Left ventricle myocardium inferior (tissue), 1 donor: ENCODE measurements at places on chromosomes 7 and 10.

GRCh38 chr7:93902777-93903423 is 3.5 kb upstream of the GNGT1 start:
- DNase-seq, result no peak

- DNase-seq, result no peak
Measured at GRCh38 chr10:105956550-105956949, 1208.0 kb downstream of the SORCS1 start.

- no peak for DNase-seq
Measured at GRCh38 chr10:70323138-70323696, 39.4 kb upstream of the NPFFR1 start.

DNA sequence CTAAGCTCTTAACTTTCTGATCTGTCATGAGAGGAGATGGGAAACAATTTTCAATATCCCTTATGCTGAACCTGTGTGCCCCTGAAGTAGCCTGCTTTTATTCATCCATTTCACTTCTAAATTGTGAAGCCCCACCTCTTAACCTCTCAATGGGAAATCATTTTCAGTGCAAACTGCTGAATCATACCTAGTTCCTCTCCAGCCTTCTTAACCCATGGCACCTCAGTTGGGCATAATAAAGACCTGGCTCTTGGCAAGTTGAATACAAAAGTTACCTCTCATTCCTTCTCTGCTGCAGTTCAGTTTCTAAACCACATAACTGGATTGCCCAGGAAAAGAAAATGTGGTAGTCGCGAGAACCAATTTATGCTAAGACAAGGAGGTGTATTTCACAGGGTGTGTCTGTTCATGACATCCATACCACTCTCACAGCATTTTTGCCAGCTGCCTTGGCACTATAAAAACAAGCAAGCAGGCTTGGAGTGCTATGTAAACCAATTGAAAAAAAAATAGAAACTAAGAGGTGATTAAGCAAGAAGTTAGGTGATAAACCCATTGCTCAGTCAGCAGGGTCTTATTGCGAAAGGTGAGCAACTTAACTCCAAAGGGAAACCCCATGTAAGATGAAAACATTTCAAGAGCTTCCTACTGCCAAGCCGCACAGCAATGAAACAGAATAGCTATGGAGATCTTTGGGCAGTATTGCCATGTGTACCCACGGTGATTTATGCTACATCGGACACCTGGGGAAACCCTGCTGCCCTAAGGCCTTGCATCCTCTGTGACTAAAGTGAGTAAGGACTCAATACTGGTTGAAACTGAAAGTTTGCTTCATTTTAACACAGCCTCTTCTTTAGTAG is 57.0 kb upstream of the DKK1 start:
- no peak for DNase-seq

GRCh38 chr10:6022660-6023059 is 39.5 kb downstream of the IL2RA start:
- DNase-seq, result no peak
